ENCODE measurements at places on chromosomes 7 and 10. TPM values are rescaled to one million over a fixed set of nuclear protein-coding genes. Genes with fewer than 3 reads are reported as not detected.

DNA sequence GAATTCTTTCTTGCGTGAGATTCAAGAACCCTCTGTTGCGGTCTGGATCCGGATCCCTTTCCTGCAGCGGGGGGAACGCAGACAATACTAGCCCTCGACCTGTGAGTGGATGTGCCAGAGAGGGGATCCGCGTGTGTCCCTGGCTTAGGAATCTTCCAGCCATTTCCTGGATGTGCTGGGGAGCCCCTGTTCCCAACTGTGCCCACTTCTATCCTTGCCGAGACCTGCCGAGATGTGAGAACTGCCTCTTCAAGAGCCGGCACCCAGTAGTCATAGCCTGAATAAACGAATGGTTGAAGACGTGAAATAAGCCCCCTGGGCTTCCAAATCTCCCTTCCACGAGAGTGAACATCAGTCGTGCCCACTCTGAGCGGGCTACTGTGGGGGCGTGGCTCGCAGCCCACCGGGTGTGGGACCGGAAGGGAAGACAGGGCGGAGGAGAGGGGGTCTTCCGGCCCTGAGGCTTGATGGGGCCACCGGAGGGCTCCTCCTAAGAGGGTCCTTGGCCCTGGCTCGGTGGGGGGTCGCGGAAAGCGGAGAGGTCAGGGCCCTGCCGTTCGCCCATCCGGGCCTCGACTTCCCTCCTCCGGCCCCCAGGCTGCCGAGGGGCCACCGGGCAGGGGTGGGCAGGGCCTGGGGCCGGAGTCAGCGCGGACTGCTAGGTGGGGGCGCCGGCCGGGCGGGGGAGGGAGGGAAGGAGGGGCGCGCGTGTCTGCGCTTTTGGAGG lies 1.3 kb upstream of the CCDC136 start:
- DNase-seq, result peak; percentile 49

- DNase-seq, result peak; percentile 7
Observed at GRCh38 chr10:522350-522749, 167.1 kb downstream of the DIP2C start.

- no peak for DNase-seq
Observed at GRCh38 chr7:52635021-52635420, 400.4 kb upstream of the POM121L12 start.

DNA sequence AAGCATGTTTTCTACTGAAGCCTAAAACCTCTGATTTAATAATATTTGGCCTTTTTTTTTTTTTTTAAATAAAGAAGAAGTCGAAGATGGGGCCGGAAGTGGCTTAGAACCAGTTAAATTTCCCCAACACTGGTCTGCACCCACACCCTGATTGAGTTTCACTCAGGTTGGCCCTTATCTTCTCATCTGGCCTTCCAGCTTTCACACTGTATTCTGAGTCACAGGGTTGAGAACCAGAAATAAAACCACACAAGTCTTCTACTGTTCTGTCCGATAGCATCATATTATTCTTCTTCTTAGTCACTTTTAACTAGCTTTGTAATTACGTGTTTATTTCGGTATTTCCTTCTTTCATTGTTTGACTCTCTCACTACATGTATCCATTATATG lies 9.9 kb downstream of the ZNF365 start:
- no peak for DNase-seq

Gene SPDYE1
- polyA plus RNA-seq, result not detected

Gene VWDE
- polyA plus RNA-seq, result 1.4 TPM

Gene OPTN
- polyA plus RNA-seq, result 23.0 TPM

GRCh38 chr7:33639552-33640197 lies 265.7 kb upstream of the BMPER start:
- DNase-seq, result peak; percentile 71

- no peak for DNase-seq
Observed at GRCh38 chr7:77265666-77266065, 66.0 kb upstream of the FGL2 start.

- DNase-seq, result no peak
Observed at GRCh38 chr7:52592698-52593097, 442.7 kb upstream of the POM121L12 start.

DNA sequence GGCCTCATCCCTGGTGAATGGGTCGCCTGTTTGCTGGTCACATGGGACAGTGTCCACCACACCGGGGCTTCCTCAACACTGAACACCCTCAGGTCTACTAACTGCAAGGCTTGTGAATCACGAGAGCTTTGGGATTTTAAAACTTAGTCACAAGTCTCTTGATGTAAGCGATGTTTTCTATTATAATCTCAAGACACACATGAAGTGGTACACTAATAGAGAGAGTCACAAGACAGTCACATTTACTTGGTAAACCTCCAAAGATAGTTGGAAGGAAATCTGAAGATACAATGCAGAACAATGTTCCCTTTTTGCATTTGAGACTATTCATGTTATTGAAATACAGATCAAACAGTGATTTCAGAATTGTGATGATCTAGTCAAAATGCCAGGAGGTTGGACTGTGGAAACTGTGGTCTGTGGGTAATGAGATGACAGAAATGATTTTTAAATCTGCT lies 233.1 kb upstream of the KLF6 start:
- no peak for DNase-seq

GRCh38 chr10:67788028-67788886 lies 49.7 kb downstream of the DNAJC12 start:
- no peak for DNase-seq

DNA sequence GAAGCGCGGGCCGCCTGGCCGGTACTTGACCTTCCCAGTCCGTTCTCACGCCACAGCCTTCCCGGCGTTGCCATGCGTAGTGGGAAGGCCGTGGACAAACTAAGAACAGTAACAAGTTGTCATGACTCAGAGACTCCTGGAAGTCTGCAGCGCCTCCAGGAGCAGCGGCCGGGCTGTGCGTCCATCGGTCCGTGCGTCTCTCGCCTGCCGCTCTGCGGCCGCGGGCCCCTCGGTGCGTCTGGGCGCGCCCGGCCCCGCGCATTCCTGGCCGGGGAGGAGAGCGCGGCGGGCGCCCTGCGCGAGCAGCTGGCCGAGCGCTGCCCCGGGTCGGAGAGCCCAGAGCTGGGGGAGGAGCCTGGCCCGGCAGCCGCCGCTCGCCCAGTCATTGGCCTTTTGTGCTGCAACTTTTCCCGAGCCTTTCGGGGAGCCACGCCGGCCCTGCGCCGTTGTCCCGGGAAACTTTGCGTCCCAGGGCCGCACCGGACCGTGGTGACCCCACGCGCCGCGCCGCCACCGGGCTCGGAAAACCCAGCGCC lies 123.7 kb downstream of the TACC2 start:
- peak; percentile 88 for DNase-seq

Gene TRRAP
- 8.3 TPM for polyA plus RNA-seq

DNA sequence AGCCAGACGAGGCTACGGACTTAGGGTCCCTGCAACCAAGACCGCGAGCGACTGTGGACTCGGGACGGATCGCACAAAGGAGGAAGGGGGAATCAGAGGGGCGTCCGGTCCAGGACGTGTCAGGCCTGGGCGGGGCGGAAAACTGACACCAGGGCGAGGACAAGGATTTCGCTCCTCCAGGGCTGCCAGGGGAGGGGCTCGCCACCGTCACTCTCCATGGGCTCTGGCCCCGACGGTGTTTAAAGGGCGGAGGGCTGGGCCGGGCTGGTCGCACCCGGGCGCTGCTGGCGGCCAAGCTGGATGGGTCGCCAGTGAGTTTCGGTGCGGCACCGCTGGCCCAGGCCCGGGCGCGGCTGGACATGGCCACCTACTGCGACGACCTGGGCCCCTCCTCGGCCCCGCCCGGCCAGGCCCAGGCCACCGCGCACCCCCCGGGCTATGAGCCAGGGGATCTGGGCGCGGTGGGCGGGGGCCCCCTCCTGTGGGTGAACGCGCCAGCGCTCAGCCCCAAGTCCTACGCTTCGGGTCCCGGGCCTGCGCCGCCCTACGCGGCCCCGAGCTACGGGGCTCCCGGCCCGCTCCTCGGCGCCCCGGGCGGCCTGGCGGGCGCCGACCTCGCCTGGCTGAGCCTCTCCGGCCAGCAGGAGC lies at the start of gene FOXI2:
TSS of gene FOXI2 (plus strand) at position 271 of the 648 bp plus-strand sequence. CDS start at position 360, 89 bp downstream.
- DNase-seq, result peak; percentile 3

Gene TCAF2
- polyA plus RNA-seq, result 3.4 TPM

- no peak for DNase-seq
Observed at GRCh38 chr7:52980129-52980528, 55.3 kb upstream of the POM121L12 start.

- DNase-seq, result no peak
Observed at GRCh38 chr7:25314731-25315267, 86.5 kb upstream of the NPVF start.

Gene MLXIPL
- 10.0 TPM for polyA plus RNA-seq

GRCh38 chr7:64999165-65000004 lies 7.1 kb downstream of the ERV3-1 start:
- no peak for DNase-seq

- DNase-seq, result no peak
Observed at GRCh38 chr7:122766593-122766992, 63.9 kb upstream of the RNF148 start.

Gene LBX1
- polyA plus RNA-seq, result 0.02 TPM

GRCh38 chr7:11592699-11593098 lies 239.3 kb downstream of the THSD7A start:
- DNase-seq, result no peak

GRCh38 chr10:18423058-18423637 lies 228.2 kb downstream of the NSUN6 start:
- no peak for DNase-seq

DNA sequence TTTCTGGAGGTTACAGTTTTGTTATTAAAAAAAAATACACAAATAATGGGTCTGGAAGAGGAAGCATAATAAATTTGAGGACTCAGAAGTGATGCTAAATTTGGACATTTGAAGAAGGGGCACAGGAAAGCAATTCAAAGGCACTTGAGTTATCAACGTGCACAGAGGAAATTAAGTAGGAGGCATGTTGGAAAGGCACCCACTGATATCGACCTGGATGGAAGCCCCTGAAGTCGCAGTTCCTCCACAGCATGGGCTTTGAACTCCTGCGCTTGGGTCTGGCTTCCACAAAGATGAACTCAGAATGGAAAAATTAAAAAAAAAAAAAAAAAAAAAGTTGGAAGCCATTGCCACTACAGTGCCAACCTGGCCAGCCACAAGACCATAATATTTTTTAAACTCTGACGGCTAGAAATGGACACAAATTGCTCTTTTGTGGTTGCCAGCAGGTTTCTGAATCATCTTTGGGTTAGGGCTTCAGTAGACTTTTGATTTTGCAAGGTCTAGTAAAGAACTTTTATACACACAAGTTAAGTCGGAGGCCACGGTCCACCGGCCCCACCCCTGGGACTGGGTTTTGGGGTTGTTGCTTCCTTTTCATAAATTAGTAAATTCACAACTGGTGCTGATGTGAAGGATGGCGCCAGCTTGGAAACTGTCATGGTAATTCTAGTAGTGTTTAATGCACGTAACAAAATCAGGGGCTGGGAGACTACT lies 21.6 kb downstream of the JCAD start:
- no peak for DNase-seq

DNA sequence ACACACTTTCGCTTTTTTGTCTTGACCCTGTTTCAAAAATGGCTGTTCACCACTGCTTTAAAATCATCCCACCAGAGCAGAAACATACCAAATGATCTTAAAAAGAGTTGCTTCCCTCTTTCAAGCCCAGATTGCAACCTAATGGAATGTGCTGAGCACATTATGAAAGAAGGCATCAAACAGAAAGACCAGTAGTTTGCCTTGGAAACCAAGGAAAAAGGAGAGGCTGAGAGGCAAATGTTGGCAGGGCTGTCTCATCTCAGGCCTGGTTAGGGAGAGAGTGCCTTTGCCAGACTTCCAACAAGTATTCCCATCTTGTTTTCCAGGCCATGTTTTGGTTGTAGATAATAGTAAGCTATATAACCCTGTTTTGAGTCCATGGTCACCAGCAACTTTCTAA lies 64.3 kb downstream of the ABCB4 start:
- no peak for DNase-seq

DNA sequence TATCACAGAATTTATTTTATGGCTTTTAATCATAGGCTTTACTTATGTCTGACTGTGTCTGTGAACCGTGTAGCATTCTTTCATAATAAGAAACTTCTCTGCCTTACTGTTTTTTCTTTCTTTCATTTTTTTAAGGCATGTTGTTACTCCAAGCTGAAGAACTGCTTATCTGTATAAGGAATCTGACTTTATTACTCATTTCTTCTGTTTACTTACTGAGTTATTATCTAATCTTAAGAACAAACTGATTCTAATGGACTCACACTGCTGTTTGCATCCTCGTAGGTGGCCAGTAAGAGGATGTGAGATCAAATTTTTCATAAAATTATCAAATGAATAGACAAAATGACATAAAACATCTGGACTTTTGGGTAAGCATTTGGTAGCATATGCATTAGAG lies 54.7 kb upstream of the DNAJC1 start:
- peak; percentile 74 for DNase-seq

Gene CLRN3
- 0.10 TPM for polyA plus RNA-seq

GRCh38 chr7:46544396-46545008 lies 623.4 kb upstream of the IGFBP3 start:
- peak; percentile 54 for DNase-seq

GRCh38 chr10:50325449-50326171 lies 74.3 kb upstream of the ASAH2 start:
- no peak for DNase-seq

- DNase-seq, result no peak
Observed at GRCh38 chr10:43336061-43336460, 35.4 kb upstream of the FXYD4 start.

DNA sequence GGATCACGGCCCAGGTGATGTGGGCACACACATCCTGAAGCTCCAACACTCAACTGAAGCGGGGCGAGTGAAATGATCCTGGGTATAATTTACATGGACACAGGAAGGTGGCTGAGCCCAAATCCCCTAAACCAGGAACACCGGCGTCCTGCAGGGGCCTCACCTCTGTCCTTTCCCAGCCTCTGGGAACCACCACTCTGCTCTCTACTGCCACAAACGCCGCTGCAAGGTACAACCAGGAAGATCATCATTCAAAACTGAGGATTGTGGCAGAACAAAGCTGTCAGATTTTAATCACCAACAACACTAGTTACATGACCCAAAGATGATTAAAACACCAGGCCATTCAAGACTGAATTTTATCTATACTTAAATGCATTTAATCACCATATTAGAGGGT lies 104.0 kb downstream of the DIP2C start:
- no peak for DNase-seq

- no peak for DNase-seq
Observed at GRCh38 chr7:48295296-48295971, 124.2 kb downstream of the ABCA13 start.

DNA sequence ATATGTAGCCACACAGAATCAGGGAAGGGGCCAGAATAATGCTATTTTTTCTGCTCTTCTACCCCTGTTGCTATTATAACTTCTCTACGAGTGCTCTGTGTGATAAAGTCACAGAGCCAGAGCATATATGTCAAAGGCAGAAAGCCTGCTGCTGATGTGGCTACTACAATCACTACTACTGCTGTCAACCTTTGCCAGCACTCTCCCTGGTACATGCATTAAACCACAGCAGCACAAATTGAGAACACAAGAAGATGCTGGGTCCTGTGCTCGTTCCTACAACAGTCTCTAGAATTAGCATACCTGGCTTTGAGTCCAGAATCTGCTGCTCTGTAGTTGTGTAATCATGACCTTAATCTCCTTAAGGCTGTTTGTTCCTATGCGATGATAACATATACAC lies 108.6 kb downstream of the SEMA3A start:
- no peak for DNase-seq

Data from lung (tissue), 17 donors.